ENCODE measurements at places on chromosomes 1 and 21. TPM values are rescaled to one million over a fixed set of nuclear protein-coding genes. Genes with fewer than 3 reads are reported as not detected.

DNA sequence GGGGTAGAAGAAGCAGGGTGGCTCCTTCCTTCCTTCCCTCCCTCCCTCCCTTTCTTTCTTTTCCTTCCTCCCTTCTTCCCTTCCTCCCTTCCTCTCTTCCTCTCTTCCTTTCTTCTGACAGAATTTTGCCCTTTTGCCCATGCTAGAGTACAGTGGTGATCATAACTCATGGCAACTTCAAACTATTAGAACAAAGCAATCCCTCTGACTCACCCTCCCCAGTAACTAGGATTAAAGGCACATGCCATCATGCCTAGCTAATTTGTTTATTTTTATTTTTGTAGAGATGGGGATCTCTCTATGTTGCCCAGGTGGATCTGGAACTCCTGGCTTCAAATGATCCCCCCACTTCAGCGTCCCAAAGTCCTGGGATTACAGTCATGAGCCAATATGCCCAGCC, 10.0 kb upstream of the RPE65 start:
- no peak for DNase-seq

- no peak for DNase-seq
Observed at GRCh38 chr21:37253991-37254390, 13.1 kb downstream of the VPS26C start.

GRCh38 chr1:112188611-112189010, 199.1 kb upstream of the KCND3 start:
- no peak for DNase-seq

- no peak for DNase-seq
Observed at GRCh38 chr1:182291584-182292192, 99.9 kb downstream of the GLUL start.

DNA sequence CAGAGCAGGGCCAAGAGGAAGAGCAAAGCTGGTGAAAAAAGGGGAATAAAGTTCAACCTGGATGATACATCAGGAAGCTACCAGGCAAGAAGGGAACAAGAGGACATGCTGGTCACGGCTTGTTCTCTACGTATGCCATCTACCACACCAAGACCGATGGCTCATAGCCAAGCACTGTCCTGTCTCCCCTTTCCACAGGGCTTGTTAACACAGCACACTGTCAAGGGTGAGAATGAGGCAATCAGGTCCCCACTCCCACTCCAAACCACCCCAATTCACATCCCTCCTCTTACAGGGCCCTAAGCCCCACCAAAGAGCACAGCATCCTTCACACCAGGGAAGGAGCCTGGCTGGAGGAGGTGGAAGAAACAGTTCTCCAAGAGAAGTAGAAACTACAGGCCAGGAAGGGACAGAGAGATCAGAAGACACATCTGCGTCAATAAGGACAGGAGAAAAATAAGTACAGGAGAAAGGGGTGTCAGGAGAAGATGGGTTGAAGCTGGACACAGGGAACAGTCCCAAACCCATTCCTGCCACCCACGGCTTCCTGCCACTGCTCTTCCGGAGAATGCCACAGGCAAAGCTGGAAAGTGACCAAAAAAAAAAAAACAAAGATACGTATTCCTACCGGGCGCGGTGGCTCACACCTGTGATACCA, 923 bp upstream of the SHC1 start:
- DNase-seq: no peak

DNA sequence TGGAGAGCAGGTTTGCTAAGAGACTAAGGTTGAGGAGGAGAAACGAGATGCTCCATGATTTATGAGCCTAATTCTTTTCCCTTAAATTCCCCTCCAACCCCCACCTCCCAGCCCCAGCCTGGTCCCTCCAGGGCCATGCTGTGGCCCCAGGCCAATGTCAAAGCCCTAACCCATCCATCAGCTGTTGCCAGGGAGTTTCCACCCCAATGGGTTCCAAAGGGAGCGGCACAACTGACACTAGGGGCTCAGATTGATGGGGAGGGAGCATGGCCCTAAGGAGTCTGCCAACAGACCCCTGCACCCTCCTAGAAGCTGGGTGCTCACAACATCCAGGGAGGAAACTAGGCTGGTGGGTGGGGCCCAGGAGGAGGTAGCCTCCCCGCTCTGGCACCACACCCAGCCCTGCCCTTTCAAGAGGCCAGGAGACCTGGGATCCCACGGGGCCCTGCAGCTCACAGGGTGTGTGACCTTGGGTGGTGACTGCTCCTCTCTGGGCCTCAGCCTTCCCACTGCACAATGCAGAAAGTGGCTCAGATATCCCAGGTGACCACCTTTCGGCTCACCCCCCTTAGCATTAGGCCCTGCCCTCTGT, 12.9 kb downstream of the AHDC1 start:
- no peak for DNase-seq

GRCh38 chr21:34884346-34884929, 164.7 kb downstream of the RUNX1 start:
- no peak for DNase-seq

GRCh38 chr1:7406641-7407543, 364.2 kb upstream of the VAMP3 start:
- DNase-seq: no peak

DNA sequence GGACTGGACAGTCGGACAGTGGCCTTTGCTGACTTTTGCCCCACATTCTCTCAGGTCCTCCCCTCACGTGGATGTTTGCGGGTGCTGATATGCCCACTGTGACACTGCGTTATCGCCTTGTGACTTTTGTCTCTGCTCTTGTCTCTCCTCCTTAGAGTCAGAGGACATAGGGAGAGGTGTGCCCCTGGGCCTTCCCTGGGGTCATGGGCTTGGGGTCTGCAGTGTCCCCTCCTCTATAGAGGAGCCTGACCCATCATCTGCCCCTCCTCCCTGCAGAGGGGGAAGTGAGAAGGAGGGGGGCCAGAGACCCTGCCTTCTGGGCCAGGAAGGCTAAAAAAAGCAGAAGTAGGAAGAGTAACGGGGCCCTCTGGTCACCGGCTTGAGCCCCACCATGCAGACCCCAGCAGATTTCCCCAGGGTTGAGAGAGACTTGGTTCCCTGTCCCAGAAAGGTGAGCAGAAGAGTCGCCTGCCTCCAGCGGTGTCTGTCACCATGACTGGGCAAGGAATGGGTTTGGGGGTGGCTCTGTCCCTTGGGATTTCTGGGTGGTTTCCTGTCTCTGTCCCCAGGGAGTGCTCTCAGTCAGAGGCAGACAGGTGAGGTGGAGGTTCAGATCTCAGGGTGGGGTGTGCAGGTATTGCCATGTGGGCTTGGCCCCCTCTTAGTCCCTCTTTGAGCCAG, 13.3 kb downstream of the RPS6KA1 start:
- DNase-seq: no peak

SEC16B gene
- 0.53 TPM for total RNA-seq

RNF186 gene
- not detected for total RNA-seq

PSMD4 gene
- total RNA-seq: 288 TPM

CATSPER4 gene
- total RNA-seq: not detected

PLEKHA6 gene
- 6.8 TPM for total RNA-seq

Data from pulmonary artery endothelial cell (primary cell).